ENCODE measurements at places on chromosomes 11 and 22. TPM values are rescaled to one million over a fixed set of nuclear protein-coding genes. Genes with fewer than 3 reads are reported as not detected.

DNA sequence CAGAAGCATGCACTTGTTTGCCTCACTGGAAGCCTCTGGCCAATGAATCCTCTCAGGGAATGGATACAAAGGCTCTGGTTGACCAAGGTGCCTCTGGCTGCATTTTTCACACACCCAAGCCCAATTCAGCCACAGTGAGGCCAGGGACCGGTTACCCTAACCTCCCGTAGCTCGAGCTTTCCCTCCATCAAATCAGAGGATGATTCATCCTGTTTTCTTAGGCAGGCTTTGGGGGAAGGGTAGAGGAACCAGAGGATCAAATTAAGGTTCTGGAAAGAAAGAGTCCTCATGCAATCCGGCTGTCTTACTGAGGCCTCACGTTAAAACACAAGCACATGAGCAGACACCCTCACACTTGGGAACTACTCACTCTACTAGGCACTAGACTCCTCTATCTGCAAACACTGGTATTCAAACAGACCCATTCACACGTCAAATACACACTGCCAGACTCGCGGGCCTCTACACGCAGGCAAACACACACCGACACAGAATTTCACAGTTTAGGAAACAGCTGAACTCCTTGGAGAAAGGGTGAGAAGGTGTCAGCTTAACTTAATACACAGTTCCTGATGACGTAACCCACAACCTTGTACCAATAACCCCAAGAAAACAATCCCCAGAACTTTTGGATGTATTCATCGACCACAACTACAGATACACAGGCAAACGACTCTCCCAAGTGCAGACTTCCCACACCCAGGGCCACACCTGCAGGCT, 12.4 kb downstream of the NRXN2 start:
- H3K27ac ChIP-seq, result no peak overlapping the region
- H3K27me3 ChIP-seq, result peaks cover 24% of the 10 kb centered on the region
- DNase-seq, result no peak
- no peak overlapping the region for H3K4me3 ChIP-seq
- peaks cover 15% of the 10 kb centered on the region for H3K4me1 ChIP-seq

GRCh38 chr11:6654281-6655019, 1.2 kb downstream of the DCHS1 start:
- peaks cover 6% of the 10 kb centered on the region for H3K4me1 ChIP-seq
- H3K4me3 ChIP-seq, result peak overlapping the region; percentile 50
- no peaks in the 10 kb centered on the region for H3K27me3 ChIP-seq
- no peaks in the 10 kb centered on the region for H3K36me3 ChIP-seq

- H3K4me3 ChIP-seq, result no peak overlapping the region
- H3K36me3 ChIP-seq, result no peaks in the 10 kb centered on the region
- no peak for DNase-seq
- no peak overlapping the region for H3K27ac ChIP-seq
- H3K27me3 ChIP-seq, result no peaks in the 10 kb centered on the region
These were observed 36.9 kb upstream of the OR56A1 start for GRCh38 chr11:6067502-6067901.

- no peaks in the 10 kb centered on the region for H3K27me3 ChIP-seq
- no peak for DNase-seq
- H3K27ac ChIP-seq, result no peak overlapping the region
- no peaks in the 10 kb centered on the region for H3K4me1 ChIP-seq
- no peak overlapping the region for H3K4me3 ChIP-seq
These were observed 970.5 kb upstream of the CCDC90B start for GRCh38 chr11:84256618-84257017.

Gene ROBO4
- total RNA-seq, result 107 TPM
